Amniotic stem cell (primary cell): ENCODE measurements at places on chromosomes 2 and 18.
A peak's percentile ranks its signal among the peaks of the same experiment; 100 is the strongest.

GRCh38 chr18:46502444-46502843, 154.6 kb downstream of the LOXHD1 start:
- no peak for DNase-seq

- no peak for DNase-seq
These were observed 22.9 kb downstream of the ZNF532 start for GRCh38 chr18:58887613-58887963.

GRCh38 chr2:218419630-218420216, 800 bp downstream of the VIL1 start:
- DNase-seq, result no peak

DNA sequence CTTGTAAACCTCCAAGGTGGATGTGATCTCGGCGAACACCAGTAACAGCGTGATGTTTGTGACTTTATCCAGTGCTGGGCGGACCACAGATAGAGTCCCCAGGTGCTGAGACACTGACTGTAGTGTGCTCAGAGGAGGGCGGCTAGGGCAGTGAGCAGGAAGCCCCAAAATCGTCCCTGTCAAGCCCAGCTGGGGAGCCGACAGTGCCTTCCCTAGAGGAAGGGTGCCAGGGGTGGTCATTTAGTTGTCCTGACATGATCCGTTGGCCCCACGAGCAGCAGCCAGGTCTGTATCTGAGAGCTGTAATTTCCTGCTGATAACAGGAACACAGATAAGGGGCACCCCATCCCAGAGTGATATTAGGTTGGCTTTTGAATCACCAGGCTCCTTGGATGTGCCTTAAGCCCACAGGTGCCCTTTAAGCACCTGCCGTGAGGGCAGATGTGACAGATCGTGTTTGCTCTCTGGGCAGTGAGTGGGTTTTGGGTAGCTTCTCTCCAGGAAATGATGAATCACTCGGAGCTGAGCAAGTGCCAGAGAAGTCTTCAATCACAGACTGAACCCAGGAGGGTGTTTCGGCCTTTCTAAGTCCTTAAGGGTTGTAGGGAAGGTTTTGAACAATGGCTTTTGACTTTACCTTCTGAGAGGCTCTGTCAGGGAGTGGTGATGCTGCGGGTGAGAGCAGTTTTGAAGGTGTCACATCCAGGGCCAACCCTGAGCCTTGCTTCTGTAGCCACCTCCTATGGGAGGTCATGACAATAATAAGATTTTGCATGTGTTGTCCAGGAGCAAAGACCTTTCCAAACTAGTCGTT, 7.7 kb downstream of the LPIN1 start:
- DNase-seq, result peak; percentile 40

GRCh38 chr2:147554521-147555107, 290.2 kb upstream of the ACVR2A start:
- DNase-seq, result no peak

- DNase-seq, result peak; percentile 12
These were observed 462.6 kb downstream of the SLC4A3 start for GRCh38 chr2:220090050-220090449.

- DNase-seq, result no peak
These were observed 5.1 kb downstream of the DLX2 start for GRCh38 chr2:172097557-172098131.

- no peak for DNase-seq
These were observed 77.6 kb downstream of the MAP4K4 start for GRCh38 chr2:101775092-101775491.

DNA sequence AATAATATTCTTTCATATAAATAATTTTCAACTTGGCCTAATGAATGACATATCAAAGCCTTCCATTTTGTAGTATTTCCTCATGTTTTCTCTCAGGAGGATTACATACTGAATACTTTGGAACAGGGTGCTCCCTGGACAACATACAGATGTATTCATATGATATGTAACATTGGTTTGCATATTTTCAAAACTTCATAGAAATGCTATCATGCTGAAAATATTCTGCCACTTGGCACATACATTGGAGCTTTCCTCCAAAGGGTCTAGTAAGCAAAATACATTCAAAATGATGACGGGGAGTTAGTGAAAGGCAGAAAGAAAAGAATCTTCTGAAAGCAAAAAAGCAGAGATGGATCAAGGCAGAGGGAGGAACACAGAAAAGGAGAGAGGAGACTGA, 38.1 kb upstream of the RTN4 start:
- DNase-seq, result no peak

DNA sequence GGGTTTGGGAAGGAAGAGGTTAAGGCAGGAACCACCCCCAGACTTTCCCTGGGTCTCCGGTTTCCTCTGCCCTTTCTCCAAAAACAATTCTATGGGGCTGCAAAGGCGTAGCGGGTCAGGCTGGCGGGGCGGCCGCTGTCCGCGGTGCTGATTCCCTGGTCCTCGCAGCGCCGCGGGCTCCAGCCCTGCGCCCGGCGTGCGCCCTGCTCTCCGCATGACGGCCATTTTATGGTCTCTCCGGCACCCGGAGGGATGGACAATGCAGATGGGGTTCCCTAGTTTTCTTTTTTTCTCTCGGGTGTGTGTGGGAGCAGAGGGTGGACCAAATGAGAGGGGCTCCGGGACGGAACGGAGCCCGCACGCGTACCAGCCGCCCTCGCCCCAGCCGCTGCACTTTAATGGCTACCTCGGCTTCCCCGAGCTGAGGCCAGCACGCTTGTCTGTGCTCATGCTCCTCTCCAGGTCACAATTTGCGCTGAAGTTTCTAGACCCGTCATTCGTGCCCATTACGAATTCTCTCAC, 1.6 kb downstream of the ST8SIA3 start:
- no peak for DNase-seq

- no peak for DNase-seq
These were observed 21.9 kb upstream of the ALPI start for GRCh38 chr2:232434091-232434490.

- DNase-seq, result no peak
These were observed 1220.2 kb upstream of the ACVR2A start for GRCh38 chr2:146624430-146625160.

GRCh38 chr2:28252311-28252710, 140.3 kb upstream of the FOSL2 start:
- DNase-seq, result no peak

DNA sequence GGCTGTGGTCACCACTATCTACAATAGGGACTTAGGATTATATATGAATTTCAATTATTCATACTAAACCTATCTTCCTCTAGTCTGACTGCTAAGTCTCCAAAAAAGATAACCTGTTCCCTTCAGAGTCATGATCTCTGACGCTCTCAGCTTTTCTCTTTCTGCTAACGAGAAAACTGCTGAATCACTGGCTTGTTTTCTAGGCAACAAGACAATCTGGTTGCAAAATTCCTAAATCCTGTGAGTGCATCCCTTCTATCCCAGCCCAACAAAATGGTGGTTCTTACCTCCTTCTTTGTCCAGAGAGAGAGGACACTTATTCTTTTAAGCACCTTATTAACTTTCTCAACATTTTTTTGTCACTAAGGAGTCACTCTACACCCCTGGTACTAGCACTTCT, 312.3 kb upstream of the PKDCC start:
- no peak for DNase-seq

GRCh38 chr2:144443837-144444817, 75.8 kb downstream of the ZEB2 start:
- no peak for DNase-seq

DNA sequence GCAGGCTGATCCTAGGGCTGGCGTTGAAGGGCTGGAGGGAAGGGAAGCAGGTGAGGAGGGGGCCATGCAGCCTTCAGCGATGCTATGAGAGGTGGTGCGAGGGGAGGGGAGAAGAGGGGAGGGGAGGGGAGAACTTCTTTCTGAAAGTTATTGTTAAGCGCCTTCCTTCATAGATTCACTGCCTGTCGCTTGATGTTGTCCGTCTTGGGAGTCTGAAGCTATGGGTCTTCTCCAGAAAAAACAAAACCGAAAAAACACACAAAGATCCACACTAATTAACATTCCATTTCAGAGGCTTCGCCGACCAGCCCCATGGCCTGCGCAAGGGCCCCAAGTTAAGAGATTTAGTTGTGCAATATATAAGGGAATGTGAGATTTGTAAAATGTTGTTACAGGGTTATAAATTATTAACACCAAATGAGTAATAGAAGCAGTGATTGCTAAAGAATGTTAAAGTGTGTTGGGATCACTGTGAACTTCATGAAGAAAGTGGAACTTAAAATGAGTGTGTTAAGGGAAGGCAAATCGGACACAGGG, 758 bp downstream of the CFAP221 start:
- no peak for DNase-seq

GRCh38 chr2:227141301-227141700, 22.7 kb downstream of the COL4A4 start:
- no peak for DNase-seq

DNA sequence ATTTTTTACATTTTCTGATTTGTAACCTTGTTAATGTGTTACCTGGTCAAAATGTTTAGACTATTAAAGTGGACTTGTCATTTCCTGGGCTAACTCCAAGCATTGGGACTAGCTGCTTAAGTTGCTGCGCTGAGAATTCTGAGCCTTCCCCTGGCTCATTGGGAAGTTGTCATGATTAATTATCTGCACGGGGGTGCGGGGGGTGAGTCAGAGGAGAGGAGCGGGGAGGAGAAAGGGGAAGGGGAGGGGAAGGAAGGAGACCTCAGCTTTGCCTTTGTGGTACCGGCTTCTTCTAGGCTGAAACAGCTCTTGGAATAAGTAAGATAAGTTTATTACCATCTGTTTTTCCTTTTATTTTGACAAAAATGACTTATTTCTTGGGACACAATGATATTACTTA, 52.9 kb upstream of the APCDD1 start:
- no peak for DNase-seq

GRCh38 chr18:41197967-41198366, 757.1 kb upstream of the PIK3C3 start:
- DNase-seq, result no peak

- no peak for DNase-seq
These were observed 35.9 kb downstream of the ARHGAP25 start for GRCh38 chr2:68770271-68771111.

GRCh38 chr2:37827911-37828511, 97.1 kb upstream of the RMDN2 start:
- DNase-seq, result no peak

- no peak for DNase-seq
These were observed 51.6 kb upstream of the PTH2R start for GRCh38 chr2:208354964-208355381.

DNA sequence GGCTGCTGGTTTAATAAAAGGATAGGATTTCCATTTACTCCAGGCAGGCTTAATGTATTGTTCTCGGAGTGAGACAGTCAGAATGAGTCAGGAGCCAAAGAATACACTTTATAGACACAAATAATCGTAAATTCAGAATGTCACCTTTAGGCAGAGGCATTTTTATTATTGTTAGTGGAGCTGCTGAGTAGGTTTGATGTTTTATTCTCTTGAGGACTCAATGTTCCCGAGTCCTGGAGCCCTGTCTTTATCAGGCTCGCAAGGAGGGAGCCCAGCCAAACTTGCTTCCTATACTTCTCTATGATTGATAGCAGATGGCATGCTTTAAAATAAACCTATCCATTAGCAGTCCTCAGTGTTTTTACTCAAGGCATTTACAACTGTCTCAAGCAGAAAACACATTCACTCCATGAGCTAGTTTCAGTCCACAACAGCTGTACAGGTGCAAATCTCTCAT, 492.3 kb upstream of the ZEB2 start:
- no peak for DNase-seq

DNA sequence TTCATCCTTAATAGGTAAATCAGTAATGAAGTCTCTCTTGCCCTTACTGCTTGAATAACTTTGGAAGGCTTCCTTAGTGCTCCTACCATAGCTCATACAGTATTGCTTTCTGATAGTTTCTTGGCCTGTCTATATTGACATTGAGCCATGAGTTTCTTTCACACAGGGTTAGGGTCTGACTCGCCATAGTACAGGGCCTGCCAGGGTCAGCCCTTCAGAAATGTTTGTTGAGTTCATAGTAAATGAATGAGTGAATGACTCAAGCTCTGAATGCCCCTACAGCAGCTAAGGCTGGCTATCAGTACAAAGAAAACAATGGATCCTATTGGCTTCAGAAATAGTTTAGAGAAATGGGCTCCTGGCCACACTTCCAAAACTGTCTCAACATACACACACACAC, 65.0 kb upstream of the LRATD1 start:
- no peak for DNase-seq

DNA sequence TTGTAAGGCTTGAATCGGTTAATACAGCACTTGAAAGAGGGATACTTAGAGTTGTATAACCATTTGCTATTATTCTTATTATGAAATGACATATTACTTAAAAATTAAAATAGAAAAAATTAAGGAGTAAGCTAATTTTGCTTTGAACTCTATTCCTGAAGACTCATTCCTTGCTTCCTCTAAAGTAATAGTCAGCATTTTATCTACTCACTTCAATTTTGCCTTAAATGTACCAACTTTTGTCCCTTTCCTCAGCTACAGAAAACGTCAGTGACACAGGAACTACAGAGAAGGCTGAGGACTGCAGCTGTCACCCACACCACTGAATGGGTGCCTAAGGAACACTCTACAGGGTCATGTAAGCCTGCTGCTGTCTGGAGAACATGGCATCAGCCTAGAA, 80.7 kb upstream of the OSR1 start:
- no peak for DNase-seq

- no peak for DNase-seq
These were observed 130.5 kb downstream of the EIPR1 start for GRCh38 chr2:3246928-3247714.

DNA sequence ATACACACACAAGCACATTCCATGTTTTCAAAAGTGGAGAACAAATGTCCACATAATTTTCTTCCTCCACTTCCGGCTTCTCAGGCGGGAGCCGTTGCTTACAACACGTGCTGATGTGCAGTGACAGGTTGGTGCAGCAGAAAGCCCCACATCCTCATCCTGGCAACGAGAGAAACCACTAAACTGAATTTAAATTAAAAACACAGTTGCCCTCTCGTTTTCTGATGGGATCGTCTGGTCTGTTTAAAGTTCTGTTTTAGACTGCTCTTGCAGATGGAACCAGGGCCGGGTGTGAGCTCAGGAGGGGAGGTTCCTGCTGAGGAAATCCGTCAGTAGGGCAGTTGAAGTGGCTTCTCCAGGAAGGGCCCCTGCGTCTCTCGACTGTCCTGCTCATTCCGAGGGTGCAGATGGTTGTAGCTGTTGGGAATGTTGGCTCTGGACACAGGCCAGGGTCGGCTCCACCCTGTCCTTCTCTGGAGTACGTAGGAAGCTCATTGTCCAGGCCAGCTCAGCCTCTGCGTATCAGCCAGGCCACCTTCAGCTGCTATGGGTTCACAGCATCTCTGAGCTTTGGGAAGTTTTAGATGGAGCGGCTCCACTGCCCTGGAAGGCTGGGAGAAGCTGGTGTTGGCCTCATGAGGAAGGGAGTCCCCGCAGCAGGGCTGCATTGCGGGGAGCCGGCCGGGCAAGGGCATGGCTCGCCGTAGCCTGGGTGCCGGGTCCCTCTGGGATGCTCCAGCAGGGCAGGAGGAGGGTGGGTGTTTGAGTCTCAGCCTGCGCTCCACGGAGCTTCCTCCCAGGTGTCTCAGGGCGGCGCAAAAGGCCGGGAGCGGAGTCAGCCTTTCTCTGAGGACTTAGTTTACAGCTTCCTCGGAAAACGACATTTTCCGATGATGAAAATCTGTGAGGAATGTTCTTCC, 58.3 kb downstream of the NFATC1 start:
- no peak for DNase-seq
